Liver (tissue), 10 donors: ENCODE measurements at places on chromosomes 3 and 15. TPM values are rescaled to one million over a fixed set of nuclear protein-coding genes. Genes with fewer than 3 reads are reported as not detected.

DNA sequence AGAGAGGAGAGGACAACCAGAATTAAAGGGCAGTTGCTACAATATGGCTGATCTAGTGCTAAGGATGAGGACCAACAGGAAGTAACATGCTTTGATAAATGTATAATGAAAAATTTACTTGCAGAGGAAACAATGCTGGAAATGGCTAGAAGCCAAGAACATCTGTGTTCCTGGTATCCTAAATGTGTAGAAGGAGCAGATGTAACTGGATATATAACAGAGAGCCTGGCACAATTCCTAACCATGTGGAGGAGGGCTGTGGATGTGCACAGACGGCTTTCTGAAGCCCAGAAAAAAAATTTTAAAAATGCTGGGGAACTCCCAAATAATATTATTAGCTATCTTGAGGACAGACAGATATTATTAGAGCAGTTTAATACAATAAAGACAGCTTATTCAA is 159.4 kb upstream of the GBE1 start:
- no peak for DNase-seq

DNA sequence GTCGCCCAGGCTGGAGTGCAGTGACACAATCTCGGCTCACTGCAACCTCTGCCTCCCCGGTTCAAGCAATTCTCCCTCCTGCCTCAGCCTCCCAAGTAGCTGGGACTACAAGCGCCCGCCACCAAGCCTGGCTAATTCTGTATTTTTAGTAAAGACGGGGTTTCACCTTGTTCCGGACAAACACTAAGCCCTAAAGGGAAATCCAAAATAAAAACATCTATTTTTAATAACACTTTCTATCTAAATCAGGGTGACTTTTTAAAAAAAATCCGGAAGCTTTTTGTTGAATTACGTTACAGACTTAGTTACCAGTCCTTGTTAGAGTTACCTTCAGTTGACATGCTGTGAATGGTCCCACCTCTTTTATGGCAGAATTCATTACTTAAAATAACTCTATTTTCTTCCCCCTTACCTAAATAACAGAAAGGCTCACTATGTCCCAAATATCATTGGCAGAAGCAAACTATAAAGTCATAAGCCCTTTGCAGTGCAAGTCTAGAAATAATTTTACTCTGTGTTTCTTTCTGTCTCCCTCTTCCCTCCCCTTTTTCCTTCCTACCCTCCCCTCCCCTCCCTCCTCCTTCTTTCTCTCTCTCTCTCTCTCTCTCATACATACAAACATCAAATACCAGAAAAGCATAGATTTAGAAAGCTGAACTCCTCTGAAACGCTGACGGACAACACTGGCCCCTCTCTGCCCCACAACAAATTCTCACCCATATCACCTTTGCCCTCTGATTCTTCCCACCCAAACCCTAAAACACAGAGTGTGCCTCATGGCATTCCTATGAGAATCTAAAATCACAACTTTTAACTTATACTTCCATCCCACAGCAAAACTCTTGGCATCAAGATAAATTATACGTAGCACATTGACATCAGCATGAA is 18.3 kb downstream of the THBS1 start:
- DNase-seq: no peak

DNA sequence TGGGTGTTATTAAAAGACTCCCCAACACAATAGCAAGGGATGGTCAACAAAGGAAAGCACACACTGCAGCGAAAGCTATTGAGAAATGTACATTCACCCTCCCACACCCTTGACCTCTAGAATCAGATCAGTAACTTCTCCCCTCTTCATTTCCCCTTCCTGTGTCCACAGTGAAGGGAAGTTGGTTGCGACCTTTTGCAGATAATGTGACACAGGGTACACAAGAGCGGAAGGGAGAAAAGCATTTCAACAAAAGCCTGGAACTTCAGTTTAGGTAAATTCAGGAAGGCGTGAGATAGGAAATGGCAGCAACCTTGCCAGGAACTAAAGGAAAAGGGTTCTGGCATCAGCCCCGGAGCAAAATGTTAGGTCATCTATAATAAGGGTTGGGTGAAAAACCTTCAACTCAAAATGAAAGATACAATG is 899.8 kb downstream of the MCTP2 start:
- no peak for DNase-seq

The ITIH1 gene
- 1,022 TPM for total RNA-seq

The PLCD1 gene
- total RNA-seq: 10.5 TPM
